OCI-LY7 (cell line): ENCODE measurements at places on chromosomes 4 and X. TPM values are rescaled to one million over a fixed set of nuclear protein-coding genes. Genes with fewer than 3 reads are reported as not detected.

DNA sequence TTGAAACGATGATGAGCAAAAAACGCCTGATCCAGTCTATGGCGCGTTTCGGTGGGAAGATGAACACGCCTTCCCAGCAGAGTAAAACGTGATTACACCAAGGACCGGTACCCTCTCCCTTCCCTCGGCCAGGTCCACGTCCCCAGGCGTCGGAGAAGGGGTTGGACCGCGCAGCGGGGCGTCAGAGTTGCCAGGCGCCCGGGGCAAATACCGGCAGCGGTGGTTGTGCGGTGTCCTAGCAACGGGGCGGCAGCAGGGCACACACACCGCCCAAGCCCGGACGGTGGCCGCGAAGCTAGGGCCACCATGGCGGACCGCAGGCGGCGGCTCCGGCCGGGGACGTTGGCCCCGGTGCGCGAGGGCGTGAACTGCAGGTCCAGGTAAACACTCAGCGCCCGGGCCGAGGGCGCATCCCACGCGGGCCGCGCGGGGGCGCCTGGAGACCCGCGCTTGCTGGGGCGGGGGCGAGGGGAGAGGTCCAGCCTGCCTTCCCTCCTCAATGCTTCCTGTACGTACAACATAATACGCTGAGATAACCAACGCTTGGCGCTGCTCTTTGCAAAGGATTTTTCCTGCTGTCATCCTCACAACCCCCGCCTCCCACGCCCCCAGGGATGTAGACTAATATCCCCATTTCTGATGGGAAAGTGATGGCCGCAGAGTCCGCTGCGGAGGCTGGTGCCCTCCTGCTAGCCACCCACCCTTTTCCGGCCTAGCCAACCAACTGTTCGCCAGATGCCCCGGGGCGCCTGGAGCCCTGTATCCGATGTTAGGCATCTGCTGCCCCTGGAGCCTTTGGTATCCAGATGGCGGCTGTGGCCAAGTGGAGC lies at the start of gene FAM47E:
TSS of gene FAM47E (plus strand) at position 281 of the 830 bp plus-strand sequence. CDS start at position 307, 26 bp downstream.
- no peak for DNase-seq

DNA sequence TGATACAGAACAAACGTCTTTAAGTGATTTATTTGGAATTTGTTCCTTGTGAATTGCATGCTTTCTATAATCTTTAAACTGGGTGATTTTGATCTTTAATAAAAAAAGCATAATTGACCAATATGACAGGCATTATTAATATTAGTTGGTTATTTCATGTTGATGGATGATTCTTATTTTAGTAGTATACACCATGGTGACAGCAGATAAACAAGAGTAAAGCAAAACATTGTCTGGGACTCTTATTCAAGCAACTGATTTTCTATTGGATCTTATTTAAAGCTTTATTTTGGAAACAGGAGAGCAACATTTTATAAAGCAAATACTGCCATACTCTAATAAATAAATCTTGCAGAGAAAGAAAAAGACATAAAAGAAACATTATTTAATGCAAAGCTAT lies 591.4 kb upstream of the GNPDA2 start:
- no peak for DNase-seq

DNA sequence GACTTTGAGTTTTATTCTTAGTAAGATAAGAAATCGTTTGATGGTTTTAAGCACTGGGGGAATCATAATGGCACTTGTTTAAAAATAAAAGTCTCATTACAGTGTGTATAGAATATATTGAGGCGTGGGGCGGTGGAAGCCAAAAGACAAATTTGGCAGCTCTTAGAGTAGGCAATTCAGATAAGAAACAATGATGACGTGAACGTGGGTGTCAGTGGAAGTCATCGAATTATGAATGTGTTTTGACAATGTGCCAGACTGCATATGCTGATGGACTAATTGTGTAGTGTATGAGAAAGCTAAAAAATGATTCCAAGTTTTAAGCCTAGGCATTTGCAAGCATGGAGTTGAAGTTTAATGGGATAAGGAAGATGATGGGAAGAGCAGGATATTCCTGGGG lies 35.8 kb downstream of the SPANXD start:
- no peak for DNase-seq

DNA sequence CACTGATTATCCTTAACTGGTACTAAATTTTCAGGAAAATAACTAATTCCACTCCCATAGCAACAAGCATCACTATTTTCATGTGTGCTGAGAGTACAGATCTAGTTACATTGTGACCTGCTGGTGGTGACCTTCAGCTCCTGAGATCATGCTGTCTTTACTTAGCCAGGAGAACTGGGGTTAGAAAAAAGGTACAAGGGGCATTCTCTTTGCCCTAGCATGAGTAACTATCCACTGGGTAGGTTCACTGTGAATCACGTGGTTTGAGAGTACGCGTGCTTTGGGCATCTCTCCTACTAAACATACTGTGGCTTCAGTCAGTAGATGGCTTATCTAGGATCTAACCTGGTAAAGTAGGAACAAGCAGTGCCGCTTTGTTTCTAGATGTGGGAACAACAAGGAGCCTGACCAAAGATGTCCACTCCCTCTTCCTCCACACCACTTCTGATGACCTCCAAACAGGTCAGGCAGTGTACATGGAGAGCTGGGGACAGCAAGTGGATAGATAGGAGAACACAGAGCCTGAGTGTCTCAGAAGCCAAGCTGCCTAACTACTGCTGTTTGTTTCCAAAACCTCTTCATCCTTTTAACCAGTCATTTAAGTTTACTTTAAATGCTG lies 90.2 kb downstream of the CBR4 start:
- DNase-seq, result no peak

DNA sequence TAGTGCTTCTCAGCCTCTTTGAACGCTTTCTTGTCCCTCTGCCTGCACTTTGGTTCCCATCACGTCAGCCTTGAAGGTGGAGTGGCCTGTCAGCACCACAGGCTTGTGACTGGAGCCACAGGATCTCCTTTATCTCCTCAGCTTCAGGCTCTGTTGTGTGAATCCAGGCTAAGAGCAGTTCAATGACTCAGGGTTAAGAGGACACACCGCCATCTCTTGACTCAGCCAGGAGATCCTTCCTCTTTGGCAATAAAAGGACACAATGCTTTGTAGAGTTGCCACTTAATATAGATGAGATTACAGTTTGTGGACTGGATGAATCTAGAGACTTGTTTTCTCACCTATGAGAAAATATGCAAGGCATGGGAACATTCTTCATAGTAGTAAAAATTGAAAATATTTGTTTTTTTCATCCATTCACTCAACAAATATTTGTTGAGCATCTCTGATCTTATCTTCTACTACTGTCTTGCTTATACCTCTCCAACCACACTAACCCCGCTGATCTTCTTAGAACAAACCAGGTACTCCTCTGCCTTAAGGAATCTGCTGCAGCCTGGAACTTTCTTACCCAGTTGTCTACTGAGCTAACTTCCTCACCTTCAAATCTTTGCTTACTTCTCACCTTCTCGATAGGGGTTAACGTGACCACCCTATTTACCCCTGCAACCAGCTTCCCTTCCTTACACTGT lies 62.3 kb downstream of the UCHL1 start:
- DNase-seq, result no peak

CYTL1 gene
- total RNA-seq, result not detected in 2 replicates

UCP1 gene
- total RNA-seq, result not detected in 2 replicates

AADAT gene
- total RNA-seq, result not detected in 2 replicates

CCNI gene
- total RNA-seq, result 293 and 330 TPM in 2 replicates
